ENCODE measurements at places on chromosomes 16 and 17.

DNA sequence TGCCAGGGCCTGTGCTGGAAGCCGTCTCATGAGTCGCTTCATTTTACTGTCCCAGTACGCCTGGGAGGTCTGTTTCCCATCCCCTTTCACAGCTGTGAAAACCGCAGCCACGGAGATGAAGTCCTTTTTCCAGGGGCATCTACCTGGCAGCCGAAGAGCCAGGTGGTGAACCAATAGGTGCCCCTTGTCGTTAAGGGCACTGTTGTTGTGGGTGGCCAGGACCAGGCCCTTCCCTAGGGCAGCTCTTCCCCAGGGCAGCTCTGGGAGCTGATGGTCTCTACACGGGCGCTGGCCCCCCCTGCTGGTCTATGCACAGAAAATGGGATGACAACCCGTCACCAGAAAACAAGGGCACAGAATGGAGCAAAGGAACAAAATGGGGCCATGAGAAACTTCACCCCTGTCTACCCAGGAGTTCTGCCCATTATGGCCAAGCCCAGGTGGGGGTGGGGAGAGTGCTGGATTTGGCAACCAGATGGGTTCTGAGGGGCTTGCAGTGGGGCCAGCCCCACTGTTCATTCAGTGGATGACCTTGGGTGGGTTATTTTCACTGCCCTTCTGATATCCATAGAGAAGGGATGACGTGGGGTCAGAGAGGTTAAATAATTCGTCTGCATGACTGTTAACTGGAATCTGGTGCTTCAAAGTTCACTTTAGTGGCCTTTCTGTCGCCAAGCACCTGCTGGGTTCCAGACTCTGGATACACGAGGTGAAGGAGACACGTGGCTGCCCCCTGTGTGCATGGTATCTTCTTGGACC, 11.5 kb downstream of the RMI2 start:
- DNase-seq, result no peak

DNA sequence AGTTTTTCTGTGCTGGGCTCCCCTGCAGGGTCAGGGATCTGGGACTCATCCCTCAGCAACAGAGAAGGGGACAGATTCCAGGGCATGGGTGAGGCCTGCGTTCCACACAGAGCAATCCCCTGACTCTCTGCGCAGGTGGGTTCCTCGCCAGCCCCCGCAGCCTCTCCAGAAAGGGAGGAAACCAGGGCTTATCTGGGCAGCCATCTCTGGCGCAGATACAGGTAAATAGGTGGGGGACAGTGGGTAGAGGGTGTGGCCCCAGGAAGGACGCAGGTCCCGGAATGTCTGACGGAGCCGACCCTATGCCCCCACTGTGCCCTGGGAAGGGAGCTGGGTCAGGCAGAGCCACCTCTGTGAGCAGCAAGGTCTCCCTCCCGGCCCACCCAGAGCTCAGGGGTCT, 23.2 kb downstream of the PIEZO1 start:
- DNase-seq, result no peak

DNA sequence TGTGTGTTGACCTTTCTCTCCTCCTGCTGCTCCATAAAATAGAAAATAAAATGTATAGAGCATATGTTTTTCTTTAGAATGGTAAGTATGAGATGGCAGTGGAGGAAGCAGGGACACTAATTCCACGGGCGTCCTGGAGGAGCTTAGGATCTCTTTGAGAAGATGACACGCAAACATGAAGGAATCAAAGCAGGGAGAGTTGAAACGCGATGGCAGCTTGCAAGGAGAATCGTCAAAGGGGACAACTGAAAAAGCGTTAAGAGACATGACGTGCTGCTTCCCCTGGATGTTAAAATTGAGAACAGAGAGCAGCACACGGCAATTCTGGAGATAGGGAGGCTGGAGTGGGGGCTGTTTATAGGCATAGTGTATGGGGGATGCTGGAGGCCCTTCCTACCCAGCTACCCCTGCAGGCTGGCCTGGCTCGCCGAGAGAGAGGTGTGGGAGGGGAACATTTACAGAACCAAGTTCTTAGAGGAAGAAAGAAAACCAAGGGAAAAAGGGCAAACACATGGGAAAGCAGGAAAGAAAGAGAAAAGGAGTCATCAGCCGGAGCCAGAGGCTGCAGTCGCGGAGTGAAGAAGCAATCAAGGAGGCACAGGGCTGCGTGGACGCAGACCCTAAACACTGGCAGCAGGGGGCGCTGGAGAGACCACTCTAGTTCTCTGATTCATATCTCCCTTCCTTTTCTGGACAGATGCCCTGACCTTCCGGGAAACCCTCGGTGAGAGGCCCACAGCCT, 55.8 kb downstream of the MYH13 start:
- DNase-seq, result no peak

GRCh38 chr16:85607321-85607765, 5.8 kb upstream of the GSE1 start:
- DNase-seq, result no peak

DNA sequence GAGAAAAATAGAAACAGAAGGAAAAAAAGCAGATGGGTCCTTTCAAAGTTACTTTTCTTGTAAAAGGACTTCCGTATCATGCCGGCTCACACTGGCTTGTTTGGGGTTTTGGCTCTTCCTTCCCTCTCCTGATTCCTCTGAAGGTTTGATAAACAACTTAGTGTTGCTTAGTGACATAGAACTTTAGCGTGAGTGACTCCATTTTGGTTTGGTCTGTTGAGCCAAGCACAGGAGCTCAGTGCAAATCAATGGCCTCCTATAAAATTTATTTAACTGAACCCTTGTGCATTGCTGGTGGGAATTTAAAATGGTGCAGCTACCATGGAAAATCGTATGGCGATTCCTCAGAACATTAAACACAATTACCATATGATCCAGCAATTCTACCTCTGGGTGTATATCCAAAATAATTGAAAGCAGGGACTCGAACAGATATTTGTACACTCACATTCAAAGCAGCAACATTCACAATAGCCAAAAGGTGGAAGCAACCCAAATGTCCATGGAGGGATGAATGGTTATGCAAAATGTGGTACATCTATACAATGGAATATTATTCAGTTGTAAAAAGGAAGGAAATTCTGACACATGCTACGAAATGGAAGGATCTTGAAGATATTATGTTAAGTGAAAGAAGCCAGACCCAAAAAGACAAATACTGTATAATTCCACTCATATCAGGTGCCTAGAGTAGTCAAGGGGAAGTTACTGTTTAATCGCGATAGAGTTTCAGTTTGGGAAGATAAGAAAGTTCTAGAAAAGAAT, 1.1 kb upstream of the TUBG2 start:
- DNase-seq, result no peak

DNA sequence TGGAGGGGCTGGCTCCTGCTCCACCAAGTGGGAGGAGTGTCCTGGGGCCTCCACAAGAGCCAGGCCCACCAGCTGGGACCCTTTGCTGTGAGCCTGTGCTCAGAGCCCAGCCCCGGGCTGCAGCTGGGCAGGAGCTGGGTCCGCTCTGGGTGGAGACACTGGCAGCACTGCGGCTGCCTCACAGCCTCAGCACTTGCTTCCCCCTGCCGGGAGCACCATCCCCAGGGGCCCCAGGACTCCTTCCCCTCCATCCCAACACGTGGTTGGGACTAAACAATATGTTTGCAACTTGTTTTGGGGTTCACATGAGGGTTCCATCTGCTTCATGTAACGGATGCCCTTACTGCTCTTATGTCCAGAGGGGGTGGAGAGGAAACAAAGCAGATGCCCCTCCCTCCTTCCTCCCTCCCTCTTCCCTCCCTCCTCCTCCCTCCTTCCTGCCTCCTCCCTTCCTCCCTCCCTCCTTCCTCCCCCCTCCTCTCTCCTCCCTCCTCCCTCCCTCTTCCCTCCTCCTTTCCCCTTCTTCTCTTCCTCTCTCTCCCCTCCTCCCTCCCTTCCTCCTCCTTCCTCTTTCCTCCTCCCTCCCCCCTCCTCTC, 16.3 kb upstream of the CBFA2T3 start:
- DNase-seq, result no peak

GRCh38 chr17:16106161-16106891, 106.7 kb downstream of the TTC19 start:
- DNase-seq, result no peak

- DNase-seq, result no peak
Observed at GRCh38 chr16:84617041-84617790, 662 bp downstream of the COTL1 start.

DNA sequence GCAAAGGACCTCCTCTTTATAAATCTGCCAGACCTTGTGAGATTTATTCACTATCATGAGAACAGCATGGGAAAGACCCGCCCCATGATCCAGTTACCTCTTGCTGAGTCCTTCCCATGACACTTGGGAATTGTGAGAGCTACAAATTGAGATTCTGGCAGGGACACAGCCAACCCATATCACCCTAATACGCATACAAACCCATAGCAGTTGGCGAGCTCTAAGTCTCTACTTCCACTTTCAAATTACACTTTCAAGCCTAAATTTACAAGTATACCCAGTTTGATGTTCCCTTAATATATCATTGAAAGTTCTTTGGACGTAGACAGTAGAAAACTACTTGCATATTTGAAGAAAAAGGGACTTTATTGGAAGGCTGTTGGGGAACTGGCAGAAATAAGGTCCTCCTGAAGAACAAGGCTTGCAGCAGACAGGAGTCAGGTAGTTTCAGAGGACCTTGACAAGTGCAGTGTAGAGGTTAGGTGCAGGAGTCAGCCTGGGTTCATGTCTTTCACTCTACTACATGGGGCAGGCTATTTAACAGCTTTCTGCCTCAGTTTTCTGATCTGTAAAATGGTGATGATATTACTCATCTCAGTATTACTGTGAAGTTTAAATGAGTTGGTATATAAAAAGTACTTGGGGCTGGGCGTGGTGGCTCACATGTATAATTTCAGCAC, 107.9 kb upstream of the EEF2KMT start:
- DNase-seq, result no peak

- no peak for DNase-seq
Observed at GRCh38 chr16:2737238-2737605, 15.2 kb upstream of the SRRM2 start.

GRCh38 chr17:73304438-73304837, 7.4 kb downstream of the CDC42EP4 start:
- no peak for DNase-seq

DNA sequence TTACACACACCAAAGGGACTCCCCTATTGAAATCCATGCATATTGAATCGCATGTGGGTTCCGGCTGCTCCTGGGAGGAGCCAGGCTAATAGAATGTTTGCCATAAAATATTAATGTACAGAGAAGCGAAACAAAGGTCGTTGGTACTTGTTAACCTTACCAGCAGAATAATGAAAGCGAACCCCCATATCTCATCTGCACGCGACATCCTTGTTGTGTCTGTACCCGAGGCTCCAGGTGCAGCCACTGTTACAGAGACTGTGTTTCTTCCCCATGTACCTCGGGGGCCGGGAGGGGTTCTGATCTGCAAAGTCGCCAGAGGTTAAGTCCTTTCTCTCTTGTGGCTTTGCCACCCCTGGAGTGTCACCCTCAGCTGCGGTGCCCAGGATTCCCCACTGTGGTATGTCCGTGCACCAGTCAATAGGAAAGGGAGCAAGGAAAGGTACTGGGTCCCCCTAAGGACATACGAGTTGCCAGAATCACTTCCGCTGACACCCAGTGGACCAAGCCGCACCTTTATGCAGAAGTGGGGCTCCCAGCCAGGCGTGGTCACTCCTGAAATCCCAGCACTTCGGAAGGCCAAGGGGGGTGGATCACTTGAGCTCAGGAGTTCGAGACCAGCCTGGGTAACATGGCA, 2.2 kb downstream of the GAA start:
- DNase-seq, result no peak

DNA sequence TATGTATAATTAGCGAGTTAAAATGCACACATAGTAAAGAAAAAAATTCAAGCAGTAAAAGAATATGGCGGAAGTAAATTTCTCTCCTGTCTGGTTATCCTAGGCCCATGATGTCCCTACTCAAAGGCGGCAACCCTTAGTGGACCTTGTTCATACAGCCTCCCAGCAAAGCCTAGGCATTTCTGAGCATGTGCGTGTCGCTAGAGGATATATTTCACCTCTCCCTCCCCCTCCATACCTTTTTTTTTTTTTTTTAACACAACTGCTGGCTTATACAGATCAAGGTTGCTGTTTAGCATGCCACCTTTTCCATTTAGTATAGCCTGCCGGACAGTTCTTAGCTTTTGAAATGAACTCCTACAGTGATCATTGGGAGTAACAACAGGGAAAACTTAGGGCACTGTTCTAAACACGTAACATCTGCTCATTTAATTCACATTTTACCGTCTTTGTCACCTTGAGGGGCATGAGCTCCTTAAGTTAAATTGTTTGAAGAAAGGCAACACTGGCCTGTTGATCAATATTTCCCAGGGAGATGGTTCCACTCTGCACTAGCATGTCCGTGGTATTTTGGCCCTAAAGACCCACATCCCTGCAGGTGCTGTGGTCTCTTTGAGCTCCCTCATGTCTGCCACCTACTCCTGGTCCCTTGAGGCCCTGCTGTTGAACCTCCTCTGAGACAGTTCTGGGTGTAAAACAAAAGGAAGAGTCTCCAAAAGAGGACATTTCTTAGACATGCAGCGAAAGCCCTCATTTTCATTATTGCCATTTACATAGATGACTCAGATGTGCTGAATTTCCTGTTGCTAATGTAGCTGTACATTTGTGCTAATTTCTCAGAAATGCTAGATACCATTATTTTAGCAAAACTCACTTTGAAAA, 4.1 kb upstream of the TNFRSF13B start:
- DNase-seq, result no peak

Data from DMS79 (cell line).